ENCODE measurements at places on chromosomes 13 and 19.

- DNase-seq: no peak
These were observed 27.6 kb upstream of the ATXN8OS start for GRCh38 chr13:70080012-70080411.

GRCh38 chr19:13689085-13689484 is 75.2 kb upstream of the MRI1 start:
- DNase-seq: peak; percentile 1

GRCh38 chr13:39433651-39434050 is 169.3 kb downstream of the LHFPL6 start:
- no peak for DNase-seq

GRCh38 chr19:19643158-19644053 is at the start of gene GMIP:
TSS of gene GMIP (minus strand) at chr19:19643657. CDS start at chr19:19643529, 128 bp downstream.
- DNase-seq: peak; percentile 82

- DNase-seq: peak; percentile 60
These were observed 44.5 kb downstream of the VWA8 start for GRCh38 chr13:41916173-41916954.

- no peak for DNase-seq
These were observed 58.4 kb downstream of the OXGR1 start for GRCh38 chr13:96935901-96936300.

- no peak for DNase-seq
These were observed 699.4 kb downstream of the SLITRK1 start for GRCh38 chr13:83182845-83183244.

GRCh38 chr19:4087787-4088679 is 21.3 kb upstream of the ZBTB7A start:
- DNase-seq: no peak

GRCh38 chr19:18435178-18435841 is 2.6 kb downstream of the ISYNA1 start:
- DNase-seq: no peak

- no peak for DNase-seq
These were observed at the start of gene TMTC4 for GRCh38 chr13:100674572-100674871. TSS of gene TMTC4 (minus strand) at chr13:100674795. CDS start at chr13:100670362, 4,433 bp downstream.

DNA sequence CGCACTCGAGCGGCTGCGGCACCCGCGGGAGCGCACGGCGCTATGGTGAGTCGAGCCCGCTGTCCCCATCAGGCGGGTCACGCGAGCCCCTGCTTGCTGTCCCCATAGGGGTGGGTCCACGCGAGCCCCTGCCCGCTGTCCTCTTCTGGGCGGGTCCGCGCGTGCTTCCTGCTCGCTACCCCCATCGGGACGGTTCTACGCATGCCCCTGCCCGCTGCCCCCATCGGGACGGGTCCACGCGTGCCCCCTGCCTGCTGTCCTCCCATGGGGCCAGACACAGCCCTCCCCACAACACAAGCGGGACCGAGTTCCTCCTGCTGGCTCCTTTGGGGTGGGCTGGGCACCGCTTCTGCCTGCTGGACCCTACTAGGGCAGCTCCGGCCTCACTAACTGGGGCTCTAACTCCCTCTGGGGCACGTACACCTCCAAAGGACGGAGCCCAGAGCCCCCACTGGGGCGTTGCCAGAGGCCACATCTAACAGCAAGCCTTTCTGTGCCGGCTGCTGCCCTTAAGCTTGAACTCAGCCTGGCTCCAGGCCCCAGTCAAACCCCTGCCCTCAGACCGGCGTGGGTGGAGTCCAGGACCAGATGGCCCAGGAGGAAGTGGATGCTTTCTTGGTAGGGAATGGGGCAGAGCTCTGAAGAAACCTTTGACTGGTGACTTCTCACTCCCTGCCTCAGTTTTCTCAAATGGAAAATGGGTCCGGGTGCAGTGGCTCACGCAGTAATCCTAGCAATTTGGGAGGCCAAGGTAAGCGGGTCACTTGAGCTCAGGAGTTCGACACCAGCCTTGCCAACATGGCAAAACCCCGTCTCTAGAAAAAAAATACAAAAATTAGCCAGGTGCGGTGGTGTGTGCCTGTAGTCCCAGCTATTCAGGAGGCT is 722 bp downstream of the COLGALT1 start:
- DNase-seq: peak; percentile 8

- peak; percentile 62 for DNase-seq
These were observed 6.9 kb downstream of the ZNF490 start for GRCh38 chr19:12603714-12604113.

DNA sequence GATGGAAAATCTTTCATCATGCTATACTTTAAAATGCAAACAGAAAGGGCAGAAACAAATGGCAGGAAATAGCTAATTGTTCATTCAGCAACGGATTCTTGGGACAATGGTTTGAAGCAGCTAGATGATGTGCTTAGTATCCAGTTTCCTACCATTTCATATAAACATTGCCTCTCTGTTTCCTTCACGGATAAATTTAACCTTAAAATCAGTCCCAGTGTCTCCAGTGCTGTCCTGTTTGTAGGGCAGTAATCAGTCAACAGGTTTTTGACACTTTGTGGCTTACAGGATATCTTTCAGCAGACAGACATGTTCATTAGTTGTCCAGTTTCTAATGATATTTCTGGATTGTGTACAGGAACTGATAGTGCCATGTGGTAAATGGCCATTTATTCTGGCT is 24.7 kb upstream of the RB1 start:
- no peak for DNase-seq

DNA sequence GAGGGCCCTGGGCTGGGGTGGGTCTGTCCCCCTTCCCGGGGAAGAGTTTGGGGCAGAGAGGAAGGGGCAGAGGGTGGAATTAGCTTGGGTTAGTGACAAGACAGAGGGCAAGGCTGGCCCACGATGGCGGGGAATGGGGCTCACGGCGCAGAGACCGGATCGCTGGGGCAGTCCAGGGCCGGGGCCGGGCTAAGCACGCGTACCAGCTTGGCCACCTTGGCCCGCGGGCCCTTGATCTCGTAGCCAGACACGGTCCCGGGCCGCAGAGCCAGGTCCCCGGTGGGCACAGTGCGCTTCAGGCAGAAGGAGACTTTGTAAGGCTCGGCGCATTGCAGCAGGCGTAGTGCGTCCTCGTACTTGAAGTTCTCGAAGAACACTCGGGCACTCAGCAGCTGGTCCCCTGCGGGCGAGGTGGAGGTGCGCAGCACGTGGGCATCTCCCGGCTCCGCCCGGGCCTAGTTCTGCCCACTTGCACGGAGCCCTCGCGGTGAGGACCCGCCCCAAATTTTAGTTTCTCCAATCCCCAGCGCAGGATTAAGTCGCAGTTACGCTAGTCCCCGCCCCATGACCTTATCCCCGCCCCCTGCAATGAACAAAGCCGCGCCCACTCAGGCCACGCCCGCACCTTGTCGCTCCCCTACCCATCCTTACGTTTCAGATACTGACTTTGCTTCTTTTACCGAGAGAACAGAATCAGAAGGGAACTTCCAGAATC is 8.6 kb upstream of the HIPK4 start:
- DNase-seq: peak; percentile 55

GRCh38 chr13:103884101-103884723 is 818.0 kb upstream of the SLC10A2 start:
- DNase-seq: no peak

GRCh38 chr19:29873801-29874575 is 62.2 kb downstream of the CCNE1 start:
- no peak for DNase-seq

DNA sequence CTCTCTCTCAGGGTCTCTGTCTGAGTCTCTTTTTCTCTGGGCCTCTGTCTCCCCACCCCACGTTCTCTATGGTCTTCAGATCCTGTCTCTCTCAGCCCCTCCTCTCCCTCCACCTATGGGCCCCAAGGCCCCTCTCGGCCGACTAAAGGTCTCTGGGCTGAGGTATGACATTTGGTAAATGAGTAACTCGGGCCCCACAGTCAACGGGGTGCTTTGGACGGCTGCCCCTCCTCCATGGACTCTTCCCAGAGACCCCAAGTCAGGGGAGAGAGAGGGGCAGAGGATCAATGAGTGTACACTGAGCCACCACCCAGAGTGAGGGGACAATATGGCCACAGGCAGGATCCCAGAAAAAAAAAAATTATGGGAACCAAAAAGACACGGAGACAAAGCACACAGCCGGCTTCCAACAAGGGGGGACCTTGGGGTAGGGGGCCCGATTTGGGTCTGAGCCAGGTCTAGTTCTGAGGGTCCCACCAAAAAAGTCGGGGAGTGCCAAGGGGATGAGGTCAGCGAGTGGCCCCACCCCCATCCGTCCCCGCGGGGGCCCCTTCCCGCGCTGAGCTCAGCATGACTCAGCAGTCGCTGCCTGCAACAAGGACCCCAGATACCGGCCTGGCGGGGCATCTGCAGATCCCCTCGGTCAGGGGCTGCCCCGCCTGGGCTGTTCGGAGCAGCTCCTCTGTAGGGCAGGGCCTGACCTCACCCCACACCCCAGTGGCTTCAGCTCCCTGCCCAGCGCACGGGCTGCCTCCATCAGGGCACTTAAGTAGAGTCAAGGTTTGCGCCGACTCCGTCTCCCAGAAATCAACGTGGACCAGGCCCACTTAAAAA is 1.5 kb upstream of the FTL start:
- peak; percentile 53 for DNase-seq

DNA sequence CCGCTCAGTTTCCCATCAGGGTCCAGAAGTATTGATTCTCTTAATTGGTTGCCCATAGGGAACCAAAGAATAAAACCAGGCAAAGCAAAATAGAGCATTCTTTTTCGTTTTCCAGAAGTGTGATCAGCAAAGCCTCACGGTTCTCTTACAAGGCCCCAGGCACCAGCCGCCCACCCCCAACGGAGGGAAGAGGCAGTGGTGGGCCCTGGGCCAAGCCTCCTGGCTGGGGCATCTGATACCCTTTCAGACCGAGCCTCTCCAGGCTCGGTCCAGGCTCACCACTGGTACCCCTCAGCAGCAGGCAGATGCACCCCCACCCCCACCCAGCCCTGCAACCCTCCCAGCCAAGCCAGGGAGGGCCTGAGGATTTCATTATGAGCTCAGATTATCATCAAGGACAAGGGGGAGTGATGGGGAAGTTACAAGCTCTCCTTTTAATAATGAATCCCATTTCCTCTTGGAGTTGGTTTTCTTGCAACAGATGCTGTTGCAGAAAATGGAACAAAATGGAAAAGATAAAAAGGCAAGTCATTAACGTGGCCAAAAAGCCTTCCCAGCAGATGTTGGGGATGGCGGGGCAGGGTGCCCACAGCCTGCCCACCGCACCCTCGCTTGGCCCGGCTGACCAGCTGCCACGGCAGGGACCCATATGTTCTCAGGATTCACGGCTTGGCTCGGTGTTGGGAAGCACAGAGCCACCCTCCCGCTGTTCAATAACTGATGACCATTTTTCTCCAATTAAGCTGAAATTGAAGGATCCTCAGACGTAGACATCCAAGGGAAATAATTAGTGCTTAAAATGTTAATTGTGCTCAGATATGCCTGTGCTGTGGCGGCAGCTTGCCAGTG is 45.9 kb upstream of the KCTD15 start:
- DNase-seq: no peak

DNA sequence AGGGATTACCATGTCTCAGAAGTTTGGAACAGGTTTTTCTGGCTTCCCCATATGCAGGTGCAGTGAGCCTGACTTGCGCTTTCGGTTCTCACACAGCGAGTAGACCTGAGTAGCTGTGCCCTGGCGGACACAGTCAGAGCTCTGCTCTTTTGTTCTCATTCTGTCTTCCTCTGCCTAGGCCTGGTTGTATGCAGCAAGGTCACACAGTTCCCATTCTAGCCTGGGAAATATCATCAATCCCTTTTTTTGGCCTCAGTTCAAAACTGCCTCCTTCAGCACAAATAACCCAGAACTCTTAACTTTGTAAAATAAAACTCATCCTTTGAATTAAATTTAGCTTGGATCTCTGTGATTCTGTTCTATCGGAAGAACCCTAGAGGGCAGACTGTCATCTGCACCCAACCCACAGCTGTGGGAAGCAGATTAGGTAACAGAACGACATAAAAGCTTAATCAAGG is 10.2 kb downstream of the OXGR1 start:
- no peak for DNase-seq

DNA sequence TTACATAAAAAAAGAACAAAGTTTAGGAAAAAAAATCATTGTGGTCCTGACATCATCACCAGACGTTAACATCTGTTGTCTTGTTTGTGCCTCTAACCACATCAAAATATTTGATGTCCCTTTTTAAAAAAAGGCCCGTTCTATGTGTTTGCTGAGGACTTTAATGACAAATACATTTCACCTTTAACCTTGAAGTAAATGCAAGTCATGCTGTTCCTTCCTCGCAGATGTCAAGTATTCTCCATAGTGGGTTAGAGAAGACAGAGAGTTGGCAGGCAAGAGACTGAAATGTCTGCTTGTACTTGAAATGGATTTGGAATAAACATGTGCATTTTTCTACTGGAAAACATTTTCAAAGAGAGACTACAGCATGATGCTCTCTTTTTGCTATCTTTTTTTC is 134.9 kb downstream of the FGF9 start:
- no peak for DNase-seq

DNA sequence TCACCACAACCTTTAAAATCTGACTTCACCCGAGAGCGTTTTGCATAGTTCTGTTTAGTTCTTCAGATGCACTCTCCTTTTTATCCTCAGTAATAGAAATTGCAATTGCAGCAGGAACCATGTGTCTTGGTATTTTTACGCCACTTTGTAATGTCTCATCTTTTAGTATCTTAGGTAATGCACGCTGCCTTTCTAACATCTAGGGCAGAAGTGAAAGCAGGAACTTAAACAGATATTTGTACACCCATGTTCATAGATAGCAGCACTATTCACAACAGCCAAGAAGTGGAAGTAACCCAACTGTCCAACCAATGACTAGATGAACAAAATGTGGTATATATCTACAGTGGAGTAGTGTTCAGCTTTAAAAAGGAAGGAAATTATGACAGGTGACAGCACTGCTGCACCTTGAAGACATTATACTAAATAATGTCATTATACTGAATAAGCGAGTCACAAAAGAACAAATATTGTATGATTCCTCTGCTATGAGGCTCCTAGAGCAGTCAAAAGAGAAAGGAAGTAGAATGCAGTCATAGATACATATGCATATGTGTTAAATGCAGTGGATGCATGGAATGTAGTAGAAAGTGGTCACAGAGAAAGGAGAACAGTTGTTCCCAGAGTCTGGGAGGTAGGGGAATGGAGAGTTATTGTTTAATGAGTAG is 105.9 kb upstream of the GJB6 start:
- DNase-seq: no peak

- DNase-seq: no peak
These were observed 110.2 kb upstream of the SPATA13 start for GRCh38 chr13:24050292-24050711.

Data from CD4-positive, alpha-beta T cell treated with Interleukin-4 for 4 hours (primary cell).